ENCODE measurements at places on chromosomes 12 and 14. TPM values are rescaled to one million over a fixed set of nuclear protein-coding genes. Genes with fewer than 3 reads are reported as not detected.

DNA sequence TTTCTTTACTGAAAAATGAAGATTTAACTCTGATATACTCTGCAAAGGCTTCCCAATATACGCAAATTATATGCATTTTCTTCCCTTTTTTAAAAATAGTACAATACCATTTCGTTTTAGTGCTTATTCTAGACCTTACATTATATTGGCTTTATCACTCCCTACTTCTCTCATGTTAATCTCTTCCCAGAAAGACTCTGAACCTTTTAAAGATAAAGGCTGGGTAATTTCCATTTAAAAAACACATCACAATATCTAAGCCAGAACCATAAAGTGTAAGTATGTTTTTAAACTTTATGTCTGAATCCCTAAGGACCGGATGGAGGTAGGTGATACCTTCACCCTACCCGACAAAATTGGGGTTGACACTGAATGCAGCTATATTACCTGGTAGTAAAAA, 320.8 kb downstream of the DIO2 start:
- no peak for DNase-seq

DNA sequence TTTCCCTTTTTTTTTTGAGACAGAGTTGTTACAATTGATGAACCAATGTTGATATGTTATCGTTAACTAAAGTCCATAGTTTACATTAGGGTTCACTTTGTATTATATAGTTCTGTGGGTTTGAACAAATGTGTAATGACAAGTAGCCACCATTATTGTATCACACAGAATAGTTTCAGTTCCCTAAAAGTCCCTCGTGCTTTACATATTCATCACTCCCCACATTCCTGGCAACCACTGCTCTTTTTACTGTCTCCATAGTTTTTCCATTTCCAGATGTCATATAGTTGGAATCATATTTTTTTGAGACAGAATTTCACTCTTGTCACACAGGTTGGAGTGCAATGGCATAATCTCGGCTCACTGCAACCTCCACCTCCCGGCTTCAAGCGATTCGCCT, 12.5 kb downstream of the HSD17B6 start:
- no peak for DNase-seq

The FBLN5 gene
- 53.0 TPM for polyA plus RNA-seq

- DNase-seq, result peak; percentile 53
Observed at GRCh38 chr12:50200552-50201273, 33.5 kb upstream of the CERS5 start.

The ACSM4 gene
- polyA plus RNA-seq, result not detected

- DNase-seq, result peak; percentile 26
Observed at GRCh38 chr12:118034429-118035189, 18.1 kb downstream of the RFC5 start.

- DNase-seq, result no peak
Observed at GRCh38 chr12:108235197-108235984, 103.7 kb downstream of the CMKLR1 start.

The BCL11B gene
- polyA plus RNA-seq, result 1.4 TPM

DNA sequence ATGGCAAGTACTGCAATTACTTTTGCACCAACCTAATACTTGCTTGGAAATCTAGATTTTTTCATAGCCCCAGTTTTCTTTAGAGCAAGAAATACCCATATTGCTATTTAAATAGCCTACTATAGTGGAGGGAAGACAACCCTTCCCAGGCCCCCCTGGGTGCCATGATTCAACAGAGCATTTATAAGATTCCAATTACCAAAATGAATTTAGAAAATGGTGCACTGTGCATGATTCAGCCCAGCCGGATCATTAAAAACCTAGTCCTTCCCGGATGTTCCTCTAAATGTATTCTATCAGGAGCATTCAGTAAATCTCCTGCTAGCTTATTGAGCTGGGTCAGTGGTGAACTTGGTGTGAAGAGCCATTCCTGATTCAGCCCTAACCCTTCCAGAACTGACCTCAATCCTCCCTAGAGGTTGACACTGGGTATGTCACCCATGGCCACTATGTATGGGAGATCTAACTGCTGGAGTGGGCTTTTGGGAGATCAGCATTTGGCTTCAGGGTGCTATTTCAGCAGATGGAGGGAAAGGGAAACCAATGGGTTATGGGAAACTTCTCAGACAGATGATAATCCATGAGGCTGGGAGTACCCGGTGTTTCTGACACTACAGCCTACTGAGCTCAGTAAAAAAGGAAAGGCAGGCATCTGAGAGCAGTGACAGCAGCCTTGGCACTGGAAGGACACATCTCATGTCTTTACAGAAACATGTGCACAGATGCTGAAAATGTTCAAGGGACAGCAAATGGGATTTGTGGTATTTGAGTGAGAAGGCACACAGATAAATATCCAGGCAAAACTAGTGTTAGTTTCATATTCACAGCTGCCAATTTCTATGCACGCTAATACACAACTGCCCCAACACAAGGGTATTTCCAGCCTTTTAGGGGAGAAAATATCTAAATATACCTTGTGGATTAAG, 258.9 kb downstream of the DPF3 start:
- DNase-seq, result no peak

- no peak for DNase-seq
Observed at GRCh38 chr12:12749433-12749832, 32.3 kb downstream of the CDKN1B start.

DNA sequence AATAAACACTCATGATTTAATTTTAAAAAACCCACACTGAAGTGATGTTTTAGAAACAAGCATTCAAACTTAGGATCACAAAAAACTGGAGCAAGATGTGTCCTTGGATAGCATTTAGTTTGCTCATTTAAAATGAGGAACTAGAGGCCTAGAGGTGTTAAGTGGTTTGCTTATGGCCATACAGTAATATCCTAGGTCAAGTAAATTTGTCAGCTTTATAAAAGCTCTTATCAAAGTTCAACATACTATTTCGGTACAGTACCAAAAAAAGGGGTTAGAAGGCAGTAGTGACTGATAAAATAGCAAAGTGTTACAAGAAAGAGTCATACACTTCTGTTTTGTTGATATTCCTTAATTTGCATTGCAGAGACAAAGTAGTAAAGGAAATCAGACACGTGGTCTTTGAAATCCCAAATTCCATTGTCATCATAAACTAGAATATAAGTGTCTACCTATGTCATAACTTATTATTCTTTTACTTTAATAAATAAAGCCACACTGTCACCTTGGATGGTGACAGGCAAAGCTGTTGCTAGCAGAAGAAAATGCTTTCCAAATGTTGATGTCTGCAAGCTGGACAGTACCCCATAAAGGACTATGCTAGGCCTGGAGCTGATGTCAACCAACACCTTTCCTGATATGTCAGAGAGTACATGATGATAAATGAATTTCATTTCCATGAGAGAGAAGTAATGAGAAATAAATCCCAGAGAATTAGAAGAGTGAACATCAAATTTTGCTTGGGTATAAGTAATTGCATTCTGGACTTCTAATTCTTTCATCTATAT, 17.6 kb upstream of the SRP54 start:
- no peak for DNase-seq

The KRT85 gene
- polyA plus RNA-seq, result not detected

DNA sequence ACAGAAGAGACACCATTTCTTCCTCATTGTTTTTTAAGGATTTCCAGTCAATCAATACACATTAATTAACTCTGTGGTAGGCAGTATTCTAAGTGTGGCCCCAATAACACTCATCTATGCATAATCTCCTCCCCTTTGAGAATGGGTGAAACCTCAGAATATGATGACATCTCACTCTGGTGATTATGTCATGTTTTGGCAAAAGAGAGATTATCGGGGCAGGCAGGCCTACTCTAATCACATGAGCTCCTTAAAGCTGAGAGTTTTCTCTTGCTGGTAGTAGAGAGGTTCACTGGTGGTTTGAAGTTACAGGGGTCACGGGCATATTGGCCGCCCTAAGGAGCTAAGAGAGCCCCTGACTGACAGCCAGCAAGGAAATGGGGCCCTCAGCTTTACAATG, 7.1 kb upstream of the LGMN start:
- no peak for DNase-seq

DNA sequence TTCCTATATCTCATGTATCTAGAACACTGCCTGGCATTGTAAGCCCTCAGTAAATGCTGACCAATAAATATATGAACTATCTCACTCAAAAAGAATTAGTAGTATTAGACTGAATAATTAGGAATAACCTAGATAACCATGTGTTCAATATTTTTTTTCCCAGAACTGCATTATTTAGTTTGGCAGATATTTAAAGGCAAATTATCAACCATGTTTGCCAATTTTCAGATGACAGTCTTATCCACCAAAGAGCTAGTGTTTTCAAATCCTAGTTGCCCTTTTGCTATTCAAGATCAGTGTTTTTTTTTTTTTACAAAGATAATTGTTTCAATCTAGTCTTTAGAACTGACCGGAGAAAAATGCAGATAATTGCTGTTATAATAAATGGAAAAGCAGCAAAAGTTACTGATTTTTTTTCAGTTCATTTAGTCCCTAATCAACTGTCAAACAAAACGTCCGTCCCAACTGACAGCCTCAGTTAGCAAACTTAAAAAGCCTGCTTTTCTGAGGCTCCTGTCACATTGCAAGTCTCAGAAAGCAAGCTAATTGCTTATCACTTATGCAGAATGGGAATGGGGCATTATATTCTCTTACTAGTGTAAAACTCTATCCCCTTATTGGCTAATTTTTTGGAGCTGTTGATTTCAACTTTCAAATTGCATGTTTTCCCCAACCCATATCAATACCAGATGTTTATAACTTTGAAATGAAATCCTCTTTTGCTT, 203.2 kb downstream of the PAWR start:
- no peak for DNase-seq

GRCh38 chr12:12380949-12381593, 24.2 kb downstream of the BORCS5 start:
- DNase-seq, result no peak

DNA sequence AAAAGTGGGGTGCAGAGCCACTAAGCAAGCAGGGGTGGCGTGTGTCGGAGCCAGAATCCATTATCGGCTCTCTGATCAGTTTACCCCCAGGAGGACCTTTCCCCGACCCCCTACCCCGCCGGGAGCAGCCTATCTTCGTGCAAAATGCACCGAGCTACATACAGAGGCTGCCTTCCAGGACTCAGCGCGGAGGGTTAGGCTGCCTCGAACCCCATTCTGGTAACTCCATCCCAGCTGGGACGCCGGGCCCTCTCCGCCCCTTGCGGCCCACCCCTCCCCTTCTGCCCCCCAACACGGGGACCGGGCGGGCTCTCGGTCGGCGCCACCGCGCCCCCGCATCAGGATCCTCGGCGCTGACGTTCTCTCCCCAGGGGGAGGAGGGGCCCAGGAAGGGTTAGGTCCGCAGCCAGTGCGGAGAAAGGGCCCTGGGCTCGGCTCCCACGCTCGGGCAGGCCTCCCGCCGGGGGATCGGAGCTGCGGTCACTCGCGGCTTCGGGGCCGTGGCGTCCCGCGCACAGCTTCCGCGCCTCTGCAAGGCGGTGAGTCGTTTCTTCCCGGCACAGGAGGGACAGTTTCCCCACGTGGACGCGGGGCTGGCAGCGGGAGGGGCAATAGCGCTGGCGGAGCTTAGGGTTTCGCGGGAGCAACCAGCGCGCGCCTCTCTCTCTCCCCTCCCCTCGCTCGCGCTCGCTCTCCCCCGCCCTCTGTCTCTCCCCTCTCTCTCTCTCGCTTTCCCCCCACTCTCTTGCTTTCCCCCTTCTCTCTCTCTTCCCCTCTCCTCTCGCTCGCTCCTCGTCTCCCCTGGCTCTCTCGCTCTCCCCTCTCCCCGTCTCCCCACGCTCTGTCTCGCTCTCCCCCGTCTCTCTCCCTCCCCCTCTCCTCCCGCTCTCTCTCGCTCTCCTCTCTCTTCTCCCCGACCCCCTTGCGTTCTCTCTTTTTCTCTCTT, 12.5 kb upstream of the MAP3K9 start:
- DNase-seq, result peak; percentile 59

DNA sequence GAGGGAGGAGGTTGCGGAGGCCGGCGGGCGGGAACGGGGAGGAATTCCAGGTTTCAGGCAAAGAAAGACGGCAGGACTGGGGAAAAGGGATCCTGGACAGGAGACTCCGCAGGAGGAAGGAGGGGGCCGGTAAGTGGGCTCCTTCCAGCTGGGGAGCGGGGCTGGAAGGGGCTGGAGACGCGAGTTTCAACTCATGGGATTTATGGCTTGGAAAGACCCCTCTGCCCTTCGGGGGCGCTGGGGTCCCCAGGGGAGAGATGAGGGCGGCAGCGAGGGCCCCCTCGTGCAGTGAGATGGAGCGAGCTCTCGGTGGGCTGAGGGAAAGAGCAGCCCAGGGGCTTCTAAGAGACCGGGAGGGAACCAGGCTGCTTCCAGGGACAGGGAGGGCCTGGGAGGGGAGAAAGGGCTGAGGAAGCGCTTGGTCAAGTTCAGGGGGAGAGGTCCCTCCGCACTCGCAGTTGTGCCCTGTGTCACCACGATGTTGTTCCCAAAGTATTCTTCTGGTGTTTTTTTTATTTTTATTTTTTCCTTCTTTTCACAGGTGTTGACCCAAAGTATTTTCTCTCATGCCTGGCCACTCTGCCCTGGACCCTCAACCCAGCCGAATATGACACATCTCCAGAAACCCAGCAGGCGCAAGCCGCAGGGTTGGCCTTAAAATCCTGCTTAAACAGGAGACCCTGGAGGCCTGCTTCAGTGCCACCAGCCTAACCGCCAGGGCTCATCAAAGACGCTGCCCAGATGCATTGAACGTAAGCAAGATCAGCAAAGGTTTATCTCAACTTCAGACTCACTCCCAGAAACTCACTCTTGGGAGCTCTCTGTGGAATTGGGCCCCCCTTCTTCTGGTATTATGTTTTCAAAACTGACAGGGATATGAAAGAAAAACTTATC, 16.1 kb downstream of the TNFAIP2 start:
- no peak for DNase-seq

DNA sequence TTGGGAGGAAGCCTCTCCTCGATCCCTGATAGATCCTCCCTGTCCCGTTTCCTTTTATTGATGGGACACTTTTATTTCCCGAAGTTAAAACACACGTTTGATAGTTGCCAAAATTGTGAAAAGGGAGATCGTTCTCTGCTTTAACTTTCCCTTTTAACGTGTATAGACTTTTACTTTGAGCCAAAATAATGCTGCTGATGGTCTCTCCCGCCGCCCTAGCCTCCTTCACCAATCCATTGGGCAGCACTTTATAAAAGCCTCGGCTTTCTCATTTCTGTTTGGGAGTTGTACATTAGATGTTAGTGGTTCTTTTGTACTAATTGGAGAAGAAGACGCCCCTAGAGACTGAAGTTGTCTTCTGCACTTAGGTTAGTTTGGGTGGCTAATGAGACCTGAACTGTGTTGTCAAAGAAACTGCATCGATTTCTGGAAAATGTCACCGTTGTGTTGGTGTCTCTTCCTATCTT, 1.4 kb downstream of the TMTC2 start:
- DNase-seq, result no peak

GRCh38 chr12:26043135-26044006, 81.5 kb downstream of the BHLHE41 start:
- DNase-seq, result peak; percentile 27

DNA sequence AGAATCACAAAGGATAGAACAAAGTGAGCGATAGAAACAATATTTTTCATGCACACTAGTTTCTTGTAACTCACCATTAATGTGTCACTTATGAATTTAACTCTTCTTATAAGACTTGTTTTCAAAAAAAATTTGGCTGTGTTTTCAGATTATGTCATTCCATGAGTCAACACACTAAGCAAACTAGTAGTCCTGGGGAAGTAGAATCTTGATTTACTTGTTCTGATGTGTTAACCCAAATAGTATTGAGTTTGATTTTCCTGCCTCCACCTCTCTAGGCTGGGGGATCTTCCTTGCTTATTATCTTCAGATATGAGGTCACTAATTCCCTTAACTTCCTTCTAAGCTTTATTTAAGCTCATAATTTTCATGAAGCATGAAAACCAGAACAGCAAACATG, 151.0 kb upstream of the SEL1L start:
- no peak for DNase-seq
